ENCODE measurements at places on chromosomes 7 and 10.

- no peak for DNase-seq
Observed at GRCh38 chr10:56178210-56178609, 182.8 kb downstream of the ZWINT start.

DNA sequence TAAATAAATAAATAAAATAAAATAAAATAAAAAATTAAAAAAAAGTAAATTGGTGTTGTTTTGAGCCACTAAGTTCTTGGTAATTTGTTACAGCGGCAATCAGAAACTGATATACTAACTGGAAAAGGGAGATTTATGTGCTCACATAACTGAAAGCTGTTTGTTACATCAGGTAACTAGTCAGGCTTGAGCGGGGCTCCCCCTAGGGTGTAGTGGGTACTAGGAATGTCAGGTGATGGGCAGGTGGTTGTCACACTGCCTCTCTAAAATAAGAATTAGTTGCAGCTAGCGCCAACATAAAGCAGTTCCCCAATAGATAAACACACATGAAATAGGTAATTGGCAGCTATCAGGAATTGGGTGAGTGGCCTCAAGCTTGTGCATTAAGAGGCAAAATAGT, 1336.9 kb downstream of the XPNPEP1 start:
- DNase-seq: no peak

DNA sequence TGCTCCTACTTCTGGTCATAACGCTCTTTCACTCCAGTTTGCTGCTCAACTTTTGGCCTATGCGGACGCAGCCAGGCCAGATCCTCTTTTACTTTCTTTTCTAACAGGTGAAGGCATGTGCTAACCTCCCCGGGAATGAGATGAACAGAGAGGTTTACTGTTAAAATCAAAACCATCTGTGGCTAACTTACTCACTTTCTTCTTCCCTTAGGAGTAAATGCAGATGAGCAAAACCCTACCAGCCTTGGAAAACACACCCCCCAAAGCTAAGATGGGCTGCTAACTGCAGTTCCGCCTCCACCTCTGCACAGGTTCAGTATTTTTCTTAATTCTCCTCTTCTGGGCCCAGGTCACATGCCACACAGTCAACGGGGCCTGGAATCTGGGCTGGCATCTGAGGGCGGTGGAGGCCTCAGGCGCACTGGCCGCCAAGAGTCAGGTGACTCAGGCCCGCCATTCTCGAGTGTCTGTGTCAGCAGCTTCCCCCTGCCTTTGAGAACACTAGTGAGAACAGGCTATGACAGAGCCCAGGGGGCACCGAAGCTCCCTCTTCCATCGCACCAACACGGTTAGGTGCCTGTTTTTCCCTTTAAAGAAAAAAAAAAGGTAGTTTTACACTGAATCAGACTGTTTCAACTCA, 11.1 kb downstream of the FAM53B start:
- DNase-seq: no peak

DNA sequence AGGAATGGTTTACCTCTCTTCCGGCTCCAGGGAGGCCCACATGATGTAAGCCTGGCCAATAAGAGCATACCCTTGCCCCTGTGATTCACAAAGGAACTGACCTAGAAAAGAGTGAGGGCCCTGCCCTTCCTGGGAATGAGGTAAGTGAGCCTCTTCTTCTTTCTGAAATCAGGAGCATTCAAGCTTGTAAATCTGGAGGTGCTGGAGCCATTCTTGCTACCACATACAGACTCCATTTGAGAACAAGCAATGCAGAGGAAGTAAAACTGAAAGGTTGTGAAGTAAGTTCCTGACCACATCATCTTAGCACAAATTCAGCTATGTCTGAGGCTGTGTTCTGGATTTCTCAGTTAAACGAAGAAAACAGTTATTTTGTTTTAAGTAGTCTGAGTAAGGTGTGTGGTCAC, 132.2 kb downstream of the CD36 start:
- DNase-seq: no peak

DNA sequence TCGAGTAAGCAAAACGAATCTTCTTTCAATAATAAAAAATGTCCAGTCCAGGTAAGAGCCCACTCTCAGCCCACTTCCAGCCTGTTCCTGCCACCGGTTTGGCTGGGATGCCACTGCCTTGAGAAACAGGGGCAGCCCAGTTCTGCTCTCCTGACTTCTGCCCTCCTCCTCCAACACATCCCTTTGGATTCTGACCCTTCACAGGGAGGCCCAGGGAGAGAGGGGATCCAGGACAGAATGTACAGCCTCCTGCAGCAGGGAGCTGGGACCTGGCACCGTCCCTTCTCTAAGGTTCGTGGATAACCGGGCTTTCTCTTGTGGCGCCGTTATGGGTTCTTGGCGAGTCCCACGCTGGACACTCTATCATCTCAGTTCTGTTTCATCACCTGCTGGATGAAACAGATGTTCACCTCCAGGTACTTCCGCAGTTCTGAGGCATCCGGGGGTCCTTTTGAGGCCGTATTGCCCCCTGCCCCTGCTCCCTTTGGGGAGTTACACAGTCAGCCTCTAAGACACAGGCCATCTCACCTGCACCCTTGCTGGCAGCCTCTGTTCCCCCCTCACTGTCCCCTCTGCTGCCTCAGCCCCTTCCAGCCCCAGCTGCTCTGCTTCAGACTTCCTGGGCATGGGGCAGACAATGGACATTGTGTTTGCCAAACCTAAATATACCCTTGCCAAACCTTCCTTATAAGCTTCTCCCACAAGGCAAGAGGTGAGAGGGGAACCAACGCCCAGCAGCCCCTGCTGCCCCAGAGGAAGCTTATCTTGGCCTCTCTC, 203.8 kb upstream of the ZMIZ1 start:
- no peak for DNase-seq

DNA sequence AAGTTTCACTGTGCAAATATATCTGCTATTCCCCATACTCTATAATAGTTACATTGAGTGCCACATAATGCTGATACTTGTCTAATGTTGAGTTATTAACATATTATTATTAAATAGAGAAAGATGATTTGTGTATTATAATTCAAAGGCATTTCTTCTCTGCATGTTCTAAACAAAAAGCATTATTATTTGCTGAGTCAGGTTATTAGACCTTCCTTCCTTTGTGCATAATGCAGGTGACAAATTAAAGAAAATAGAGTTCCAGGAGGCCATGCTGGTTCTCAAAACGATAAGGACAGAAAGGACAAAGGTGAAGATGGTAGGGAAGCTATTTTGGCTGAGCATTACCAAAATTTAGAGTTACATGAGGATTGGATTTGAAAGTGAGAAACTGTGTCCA, 85.4 kb upstream of the CYP2C9 start:
- no peak for DNase-seq

- no peak for DNase-seq
Observed at GRCh38 chr10:93718937-93719725, 16.7 kb upstream of the FRA10AC1 start.

- DNase-seq: no peak
Observed at GRCh38 chr7:25985196-25985595, 166.8 kb upstream of the NFE2L3 start.

GRCh38 chr10:60910543-60910942, 33.4 kb downstream of the RHOBTB1 start:
- no peak for DNase-seq

GRCh38 chr7:36474283-36475010, 84.8 kb downstream of the ANLN start:
- peak; percentile 56 for DNase-seq

DNA sequence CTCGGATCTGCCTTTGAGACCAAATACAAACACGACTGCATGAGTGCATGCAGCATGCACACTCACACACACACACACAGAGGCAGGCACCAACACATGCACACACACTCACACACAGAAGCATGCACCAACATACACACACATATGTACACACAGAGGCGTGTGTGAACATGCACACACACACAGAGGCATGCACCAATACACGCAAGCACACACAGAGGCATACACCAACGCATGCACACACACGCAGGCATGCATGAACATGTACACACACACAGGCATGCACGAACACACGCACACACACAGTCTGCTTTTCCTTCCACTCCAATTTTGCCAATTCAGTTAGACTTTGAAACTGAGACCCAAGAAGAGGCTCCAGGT, 67.3 kb upstream of the COL13A1 start:
- no peak for DNase-seq

- DNase-seq: no peak
Observed at GRCh38 chr7:76201732-76202665, at the start of gene SRRM3. TSS of gene SRRM3 (plus strand) at chr7:76201896. CDS start at chr7:76235067, 33,171 bp downstream.
